ENCODE measurements at places on chromosomes 1 and 21. TPM values are rescaled to one million over a fixed set of nuclear protein-coding genes. Genes with fewer than 3 reads are reported as not detected.

Gene AGT
- total RNA-seq, result 13.0 TPM

Gene GPR89A
- 20.4 TPM for total RNA-seq

Gene RPTN
- total RNA-seq, result not detected

Gene THEM5
- total RNA-seq, result not detected

Gene PLA2G2A
- 494 TPM for total RNA-seq

Gene HPCAL4
- total RNA-seq, result not detected

Gene MROH9
- 0.31 TPM for total RNA-seq

Gene UBXN10
- 0.13 TPM for total RNA-seq

Gene AADACL3
- not detected for total RNA-seq

Gene WDR64
- total RNA-seq, result not detected

Gene CADM3
- 207 TPM for total RNA-seq

Gene SLAMF7
- total RNA-seq, result 1.6 TPM

Gene GPR52
- 4.6 TPM for total RNA-seq

Gene PRDM16
- 31.3 TPM for total RNA-seq

Gene S100A3
- total RNA-seq, result not detected

Gene TAS1R3
- total RNA-seq, result 0.49 TPM

Gene TAS1R1
- total RNA-seq, result not detected

Gene LCE2A
- not detected for total RNA-seq

Gene ERO1B
- total RNA-seq, result 10.6 TPM

All from sciatic nerve (tissue), 2 donors.